Smooth muscle cell of trachea (primary cell): ENCODE measurements at places on chromosomes 12 and 14. TPM values are rescaled to one million over a fixed set of nuclear protein-coding genes. Genes with fewer than 3 reads are reported as not detected.

Gene IL26
- not detected in 2 replicates for total RNA-seq

Gene SMAGP
- total RNA-seq: 8.9 and 16.6 TPM in 2 replicates

Gene A2ML1
- not detected in 2 replicates for total RNA-seq

Gene ESPL1
- total RNA-seq: 3.1 and 14.1 TPM in 2 replicates

Gene LRFN5
- 4.9 and 26.3 TPM in 2 replicates for total RNA-seq

Gene FAM90A1
- total RNA-seq: 0.33 TPM in 1 of 2 replicates, not detected in the other

Gene PRH2
- total RNA-seq: not detected in 2 replicates

Gene ZC2HC1C
- total RNA-seq: 1.2 and 2.5 TPM in 2 replicates

Gene ARF3
- 37.1 and 45.2 TPM in 2 replicates for total RNA-seq

Gene NAB2
- 45.5 and 72.9 TPM in 2 replicates for total RNA-seq

Gene C14orf132
- 31.9 and 59.4 TPM in 2 replicates for total RNA-seq

Gene PYGL
- 63.3 and 90.3 TPM in 2 replicates for total RNA-seq

Gene KRT79
- total RNA-seq: not detected in 2 replicates

Gene AKAP6
- total RNA-seq: 0.29 and 0.50 TPM in 2 replicates

Gene FGF6
- not detected in 2 replicates for total RNA-seq

Gene ADAM21
- 0.99 and 1.5 TPM in 2 replicates for total RNA-seq

Gene RTN1
- 0.17 TPM in 1 of 2 replicates, not detected in the other for total RNA-seq

Gene CCDC60
- not detected in 2 replicates for total RNA-seq

Gene CIDEB
- total RNA-seq: 1.5 and 2.6 TPM in 2 replicates

Gene VPS37B
- total RNA-seq: 18.6 and 20.8 TPM in 2 replicates

Gene CLECL1
- not detected in 2 replicates for total RNA-seq

Gene PROX2
- total RNA-seq: not detected in 2 replicates

Gene PLEKHG7
- total RNA-seq: not detected in 2 replicates

Gene MUCL1
- total RNA-seq: not detected in 2 replicates

Gene OR4E2
- not detected in 2 replicates for total RNA-seq

Gene CAPZA3
- not detected in 2 replicates for total RNA-seq

Gene LACRT
- total RNA-seq: not detected in 2 replicates

Gene FUT8
- total RNA-seq: 127 and 172 TPM in 2 replicates

Gene OAS1
- total RNA-seq: 0.87 and 2.0 TPM in 2 replicates

Gene BBOF1
- total RNA-seq: 5.5 and 6.0 TPM in 2 replicates

Gene DPF3
- total RNA-seq: 7.9 and 13.9 TPM in 2 replicates

Gene GSG1
- total RNA-seq: 0.44 and 0.66 TPM in 2 replicates

Gene PLCZ1
- total RNA-seq: 0.33 TPM in 1 of 2 replicates, not detected in the other

Gene MSI1
- not detected in 2 replicates for total RNA-seq

Gene PPP4R4
- 0.44 and 2.8 TPM in 2 replicates for total RNA-seq

Gene LMO3
- total RNA-seq: 0.58 and 2.0 TPM in 2 replicates

Gene ABCC9
- 8.7 and 12.6 TPM in 2 replicates for total RNA-seq

Gene LIMA1
- total RNA-seq: 122 and 167 TPM in 2 replicates

Gene YBX3
- total RNA-seq: 80.9 and 140 TPM in 2 replicates

Gene OTX2
- total RNA-seq: not detected in 2 replicates
